Frontal cortex (tissue), 4 donors: ENCODE measurements at places on chromosomes 13 and 19. TPM values are rescaled to one million over a fixed set of nuclear protein-coding genes. Genes with fewer than 3 reads are reported as not detected.

Gene PSG11
- not detected for total RNA-seq

Gene ZFP14
- total RNA-seq = 65.6 TPM

Gene ZNF112
- 28.1 TPM for total RNA-seq

DNA sequence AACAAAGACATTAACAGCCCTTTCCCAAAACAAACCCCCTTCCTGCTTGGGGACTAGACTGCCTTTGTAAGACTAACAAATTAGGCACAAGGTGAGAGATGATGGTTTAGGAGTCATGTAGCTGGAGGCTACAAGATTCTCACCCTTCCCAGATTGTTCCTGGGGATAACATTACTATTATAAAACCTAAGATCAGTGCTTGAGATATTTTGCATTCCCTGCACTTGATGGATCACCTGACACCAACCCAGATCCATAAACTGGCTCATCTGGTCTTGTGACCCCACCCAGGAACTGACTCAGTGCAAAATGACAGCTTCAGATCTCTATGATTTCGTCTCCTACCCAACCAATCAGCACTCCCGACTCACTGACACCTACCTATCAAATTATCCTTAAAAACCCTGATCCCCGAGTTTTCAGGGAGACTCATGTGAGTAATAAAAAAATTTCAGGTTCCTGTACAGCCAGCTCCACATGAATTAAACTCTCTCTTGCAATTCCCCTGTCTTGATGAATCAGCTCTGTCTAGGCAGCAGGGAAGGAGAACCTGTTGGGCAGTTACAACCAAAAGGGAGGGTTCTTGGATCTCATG, 2.4 kb upstream of the ZNF616 start:
- no peak for DNase-seq

- DNase-seq = no peak
Measured at GRCh38 chr13:110388108-110388943, 81.2 kb downstream of the COL4A2 start.

GRCh38 chr13:109281017-109281902, 505.1 kb downstream of the IRS2 start:
- no peak for DNase-seq
